ENCODE measurements at places on chromosomes 3 and 15.
A peak's percentile ranks its signal among the peaks of the same experiment; 100 is the strongest.

DNA sequence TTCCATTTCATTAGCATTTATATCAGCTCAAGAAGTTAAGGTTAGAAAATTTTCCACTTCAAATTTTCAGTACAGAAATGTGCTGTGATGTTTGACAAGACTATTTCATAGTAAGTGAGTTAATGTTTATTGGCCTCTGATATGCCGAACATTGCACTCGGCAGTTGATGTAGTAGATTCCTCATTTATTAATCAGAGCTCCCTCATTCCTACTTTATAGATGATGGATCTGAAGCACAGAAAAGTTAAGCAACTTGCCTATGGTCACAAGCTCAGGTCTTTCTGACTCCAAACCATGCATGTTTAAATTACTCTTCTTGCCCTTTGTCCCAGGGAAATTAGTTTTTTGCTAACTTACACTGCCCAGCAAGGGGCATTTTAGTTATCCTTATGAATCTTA lies 92.0 kb downstream of the ATG7 start:
- no peak for DNase-seq

- DNase-seq = no peak
These were observed 794 bp downstream of the ARPP19 start for GRCh38 chr15:52567871-52568600.

GRCh38 chr15:95450413-95450812 lies 880.1 kb upstream of the NR2F2 start:
- DNase-seq = no peak

DNA sequence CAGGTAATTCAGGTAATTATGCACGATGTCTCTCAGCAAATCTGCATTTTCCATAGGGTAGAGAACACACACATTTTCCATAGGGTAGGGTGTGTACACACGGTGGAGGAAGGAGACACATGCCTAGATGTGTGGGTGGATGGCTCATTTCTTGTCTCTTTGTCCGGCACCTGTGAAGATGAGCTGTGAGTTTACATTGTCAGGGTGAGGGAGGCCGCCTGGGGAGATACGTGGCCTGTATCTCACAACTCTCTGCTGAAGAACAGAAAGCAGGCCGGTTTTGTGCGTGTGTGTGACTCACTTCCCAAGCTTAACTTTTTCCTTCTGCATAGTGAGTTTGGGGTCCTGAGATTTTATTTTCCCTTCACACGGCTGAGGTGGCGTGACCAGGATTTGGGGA lies 60.3 kb downstream of the SLC6A6 start:
- no peak for DNase-seq

GRCh38 chr3:170746175-170746942 lies 123.6 kb downstream of the RPL22L1 start:
- no peak for DNase-seq

- no peak for DNase-seq
These were observed 21.2 kb downstream of the TFG start for GRCh38 chr3:100730524-100730923.

GRCh38 chr3:110381992-110382391 lies 689.6 kb upstream of the NECTIN3 start:
- peak; percentile 39 for DNase-seq

- DNase-seq = peak; percentile 25
These were observed 51.0 kb upstream of the SSR3 start for GRCh38 chr3:156605686-156606605.

DNA sequence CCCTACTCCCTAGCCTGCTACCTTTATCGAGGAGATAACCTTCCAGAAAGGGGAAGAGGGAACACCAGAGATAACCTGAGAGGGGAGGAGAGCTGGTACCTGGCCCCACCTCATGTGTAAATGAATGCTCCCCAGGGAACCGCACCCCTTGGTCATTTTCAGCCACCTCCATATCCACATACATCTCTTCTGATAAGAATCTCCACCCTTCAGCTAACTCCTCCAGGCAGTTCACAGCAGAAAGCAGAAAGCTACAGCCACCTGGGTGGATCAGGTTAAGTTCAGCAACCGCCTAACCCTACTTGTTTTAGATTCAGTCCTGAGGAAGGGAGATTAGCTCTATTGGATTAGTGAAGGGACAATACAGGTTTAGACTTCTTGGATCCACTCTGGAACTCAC lies 38.0 kb upstream of the TIMP4 start:
- DNase-seq = no peak

DNA sequence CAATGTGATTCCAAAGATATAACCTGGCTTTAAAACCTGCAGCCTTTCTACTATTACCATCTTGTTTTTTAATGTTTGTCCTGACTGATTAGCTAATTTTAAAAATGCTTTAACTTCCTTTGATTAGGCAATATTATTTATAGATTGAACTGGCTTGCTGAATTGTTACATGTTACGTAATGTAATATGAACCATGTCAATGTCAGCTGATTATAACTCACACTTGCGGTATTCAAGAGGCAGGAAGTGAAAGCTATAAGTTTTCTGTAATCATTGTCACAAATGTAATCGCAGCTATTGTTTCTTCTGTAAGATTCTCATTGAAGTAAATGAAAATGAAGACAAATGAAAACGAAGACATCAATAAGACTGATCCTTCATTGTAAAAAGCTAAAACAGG lies 146.8 kb downstream of the ROBO2 start:
- DNase-seq = no peak

DNA sequence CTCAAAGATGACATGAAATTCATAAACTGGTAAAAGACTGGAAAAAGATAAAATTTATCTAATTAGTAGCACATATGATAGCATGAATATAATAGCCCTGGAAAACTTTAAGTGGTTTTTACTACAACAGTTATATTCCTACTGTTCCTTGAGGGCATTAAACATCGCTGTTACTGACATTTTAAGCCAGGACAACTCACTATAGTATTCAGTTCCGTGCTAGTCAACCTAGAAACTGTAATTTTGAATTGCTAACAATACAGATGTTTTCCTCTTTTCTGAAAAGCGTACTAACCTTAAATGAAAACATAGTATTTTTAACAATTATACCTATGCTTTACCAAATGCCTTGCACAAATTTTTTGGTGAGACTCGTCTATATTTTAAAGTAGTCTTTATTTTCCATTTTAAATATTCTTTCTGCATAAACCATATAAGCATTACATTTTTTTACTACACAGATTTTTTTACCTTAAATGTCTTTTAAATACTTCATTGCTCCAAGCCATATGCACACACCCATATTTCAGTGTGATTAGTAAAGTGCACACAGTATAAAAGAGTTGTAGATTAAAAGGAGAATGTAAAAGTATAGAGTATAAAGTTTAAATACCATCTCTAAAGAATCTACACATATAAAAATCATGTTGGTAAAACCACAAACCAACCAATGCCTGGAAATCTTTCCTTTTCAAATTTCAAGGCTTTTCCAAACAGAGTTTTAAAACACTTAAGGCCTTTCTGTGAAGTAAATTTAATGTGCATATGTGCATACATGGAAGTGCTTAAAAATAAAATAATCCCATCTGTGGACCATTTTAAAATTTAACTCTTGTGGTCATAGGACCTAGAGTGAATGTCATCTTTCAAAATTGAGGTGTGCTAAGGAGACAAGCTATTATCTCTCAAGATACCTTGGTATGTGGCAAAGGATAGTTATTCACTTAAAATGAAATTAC lies 20.1 kb upstream of the CBLB start:
- no peak for DNase-seq

- DNase-seq = no peak
These were observed 22.8 kb downstream of the ESYT3 start for GRCh38 chr3:138456961-138457862.

DNA sequence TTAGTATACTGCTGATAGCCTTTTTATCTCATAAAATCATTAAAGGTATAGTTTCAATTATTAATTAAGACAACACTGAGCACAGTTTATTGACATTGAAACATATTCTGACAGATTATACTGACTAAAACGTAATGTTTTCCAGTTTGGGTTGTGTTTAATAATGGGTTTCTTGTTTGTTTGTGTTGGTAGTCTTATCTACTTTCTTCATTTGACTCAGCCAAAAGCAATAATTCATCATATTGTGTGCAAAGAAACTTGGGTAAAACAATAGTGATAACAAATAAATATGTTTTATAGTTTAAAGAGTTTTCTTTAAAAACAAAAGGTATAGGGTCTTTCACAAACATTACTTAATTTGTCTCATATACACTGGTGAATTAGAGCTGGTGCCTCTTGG lies 629.2 kb upstream of the AGTR1 start:
- DNase-seq = no peak

DNA sequence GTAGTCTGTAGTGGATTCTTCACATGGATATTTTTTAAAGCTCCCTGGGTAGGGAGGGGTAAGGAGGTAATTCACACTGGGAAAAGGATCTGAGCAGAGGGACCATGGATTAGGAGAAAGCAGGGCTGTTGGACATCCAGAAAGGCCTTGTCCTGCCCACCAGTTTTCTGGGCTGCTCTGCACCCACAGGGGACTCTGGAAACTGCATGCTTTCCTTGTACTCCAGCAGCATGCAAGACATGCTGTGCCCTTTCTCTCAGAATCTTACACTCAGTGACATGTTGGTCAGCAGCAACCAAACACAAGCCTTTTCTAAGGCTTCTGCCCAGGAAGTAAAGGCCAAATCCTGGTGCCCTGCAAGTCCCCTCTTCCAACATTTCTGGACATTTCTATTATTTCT lies 2.5 kb upstream of the FBN1 start:
- no peak for DNase-seq
